CD14-positive monocyte (primary cell): ENCODE measurements at places on chromosomes 5 and 9. TPM values are rescaled to one million over a fixed set of nuclear protein-coding genes. Genes with fewer than 3 reads are reported as not detected.

- no peak overlapping the region for H3K4me3 ChIP-seq
Measured at GRCh38 chr5:83095957-83096539, 18.7 kb downstream of the XRCC4 start.

DNA sequence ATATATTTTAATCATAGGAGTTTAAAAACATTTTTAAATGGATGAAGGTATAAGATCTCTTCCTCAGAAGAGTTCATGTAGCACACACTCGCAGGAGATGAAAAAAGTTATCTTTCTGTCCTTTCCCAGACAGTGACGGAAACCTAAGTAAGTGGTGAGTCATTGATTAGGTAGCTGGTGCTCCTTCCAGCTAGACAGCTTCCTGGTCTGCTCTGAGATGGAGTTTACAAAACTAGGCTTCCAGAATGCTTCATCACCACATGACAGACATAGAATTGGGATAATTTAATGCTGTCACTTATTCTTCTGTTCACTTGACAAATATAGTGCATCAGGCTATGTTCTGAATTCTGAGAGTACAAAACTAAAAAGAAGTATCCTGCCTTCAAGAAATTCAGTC lies 2393.0 kb upstream of the C9orf72 start:
- no peak overlapping the region for H3K4me3 ChIP-seq
- no peak for DNase-seq
- no peak overlapping the region for H3K27ac ChIP-seq
- H3K4me1 ChIP-seq = no peaks in the 10 kb centered on the region
- H3K27me3 ChIP-seq = no peaks in the 10 kb centered on the region

- no peaks in the 10 kb centered on the region for H3K4me1 ChIP-seq
- no peak overlapping the region for H3K27ac ChIP-seq
- no peaks in the 10 kb centered on the region for H3K27me3 ChIP-seq
- no peak overlapping the region for H3K4me3 ChIP-seq
- no peaks in the 10 kb centered on the region for H3K36me3 ChIP-seq
Measured at GRCh38 chr9:13377171-13377925, 97.9 kb upstream of the MPDZ start.

Gene FLT4
- 0.04 TPM in 1 of 2 replicates, not detected in the other for polyA plus RNA-seq

DNA sequence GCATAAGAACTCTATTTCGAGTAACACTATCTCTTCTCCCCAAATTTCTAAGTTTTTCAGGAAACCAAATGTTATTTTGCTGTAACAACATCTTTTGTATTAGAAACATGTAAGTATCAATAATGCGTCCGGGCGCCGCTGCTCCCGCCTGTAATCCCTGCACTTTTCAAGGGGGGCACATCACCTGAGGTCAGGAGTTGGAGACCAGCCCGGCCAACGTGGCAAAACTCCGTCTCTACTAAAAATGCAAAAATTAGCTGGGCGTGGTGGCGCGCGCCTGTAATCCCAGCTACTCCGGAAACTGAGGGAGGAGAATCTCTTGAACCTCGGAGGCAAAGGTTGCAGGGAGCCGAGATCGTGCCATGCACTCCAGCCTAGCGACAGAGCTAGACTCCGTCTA lies 881.1 kb upstream of the NUDT12 start:
- H3K4me1 ChIP-seq = no peaks in the 10 kb centered on the region
- no peak overlapping the region for H3K4me3 ChIP-seq
- no peaks in the 10 kb centered on the region for H3K36me3 ChIP-seq
- no peak for DNase-seq

Gene BTNL8
- 0.13 TPM for polyA plus RNA-seq

DNA sequence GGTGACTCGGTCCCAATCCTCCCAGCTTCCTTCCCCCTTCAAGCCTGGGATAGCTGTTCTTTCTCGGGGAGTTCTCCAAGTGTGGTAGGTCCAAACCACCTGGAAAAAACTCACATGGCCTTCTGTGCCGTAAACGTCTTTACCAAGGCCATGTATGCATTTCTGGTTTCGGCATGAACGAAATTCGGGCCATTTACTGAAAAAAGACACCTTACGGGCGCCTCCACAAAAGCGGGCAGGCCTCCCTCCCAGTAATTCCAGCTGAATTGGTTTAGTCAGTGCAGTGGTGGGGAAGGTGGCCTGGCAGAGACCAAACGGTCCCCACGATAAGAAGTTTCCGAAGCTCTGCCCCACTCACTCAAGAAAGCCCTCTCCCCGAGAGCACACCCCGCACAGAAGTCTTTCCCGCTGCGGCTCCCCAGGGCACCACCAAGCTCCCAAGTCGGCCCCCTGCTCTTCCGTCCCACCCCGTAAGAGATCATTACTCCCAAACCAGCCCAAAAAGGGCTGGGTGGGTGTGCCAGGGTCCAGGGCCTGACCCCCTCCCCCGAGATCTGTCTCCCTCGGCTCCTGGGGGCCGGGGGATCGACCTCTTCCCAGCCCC lies 86.3 kb upstream of the MELK start:
- H3K27ac ChIP-seq = peak overlapping the region; percentile 80
- peaks cover 2% of the 10 kb centered on the region for H3K36me3 ChIP-seq
- DNase-seq = no peak
- H3K4me3 ChIP-seq = peak overlapping the region; percentile 90
- H3K27me3 ChIP-seq = no peaks in the 10 kb centered on the region
- H3K4me1 ChIP-seq = peaks cover 23% of the 10 kb centered on the region

DNA sequence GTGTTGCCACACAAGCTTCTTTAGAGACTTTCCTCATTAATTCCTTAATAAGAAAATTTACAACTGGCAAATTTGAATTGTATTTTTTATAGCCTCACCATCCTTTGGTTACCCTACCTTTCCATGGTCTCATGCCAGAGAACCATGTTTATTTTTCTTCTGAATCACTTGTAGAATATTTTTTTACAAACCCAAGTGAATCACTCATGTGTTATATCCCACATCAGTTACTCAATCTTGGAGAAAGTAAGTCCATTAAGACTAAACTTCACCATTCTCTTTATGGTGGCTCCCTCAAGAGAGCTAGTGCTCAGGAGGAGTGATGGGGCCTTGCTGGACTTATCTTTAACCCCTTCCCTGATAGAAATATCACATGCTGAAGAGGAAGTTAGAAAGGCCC lies 128.9 kb downstream of the SUSD1 start:
- no peak for DNase-seq
- H3K27me3 ChIP-seq = no peaks in the 10 kb centered on the region
- no peaks in the 10 kb centered on the region for H3K4me1 ChIP-seq
- H3K4me3 ChIP-seq = no peak overlapping the region
- no peak overlapping the region for H3K27ac ChIP-seq
- peaks cover 30% of the 10 kb centered on the region for H3K36me3 ChIP-seq

- H3K36me3 ChIP-seq = no peaks in the 10 kb centered on the region
- no peak for DNase-seq
- no peak overlapping the region for H3K27ac ChIP-seq
- no peaks in the 10 kb centered on the region for H3K4me1 ChIP-seq
- peaks cover 26% of the 10 kb centered on the region for H3K27me3 ChIP-seq
Measured at GRCh38 chr5:176716320-176716719, 69.0 kb downstream of the TSPAN17 start.

Gene ADAMTS2
- 0.74 TPM for polyA plus RNA-seq

Gene ECM2
- not detected for polyA plus RNA-seq

DNA sequence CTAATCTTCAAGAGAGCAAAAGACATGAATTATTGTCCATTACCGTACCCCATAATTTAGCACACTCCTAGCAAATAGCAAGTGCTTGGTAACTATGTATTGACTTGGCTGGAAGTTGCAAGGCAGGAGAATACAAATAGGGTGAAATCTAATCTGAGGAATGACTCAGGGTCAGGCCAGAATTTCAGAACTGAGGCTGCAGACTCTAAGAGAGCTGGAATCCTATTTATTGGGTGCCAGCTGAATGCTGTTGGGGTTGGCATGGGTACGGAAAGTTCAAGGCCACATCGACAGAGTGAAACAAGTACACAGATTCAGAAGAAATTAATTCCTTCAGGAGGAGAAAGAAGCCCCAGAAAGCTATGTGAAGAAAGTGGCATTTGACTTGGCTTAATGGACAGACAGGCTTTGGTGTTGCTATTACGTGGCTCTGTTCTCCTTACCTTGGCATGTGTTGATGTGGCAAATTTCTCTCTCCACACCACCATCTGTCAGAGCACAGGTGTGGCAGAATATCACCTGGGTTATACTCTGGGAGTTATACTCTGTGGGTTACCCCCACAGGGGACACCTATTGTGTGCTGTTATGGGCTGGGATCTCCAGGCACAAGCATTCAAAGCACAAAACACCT lies 20.9 kb upstream of the ASTN2 start:
- H3K27me3 ChIP-seq = no peaks in the 10 kb centered on the region
- H3K4me3 ChIP-seq = no peak overlapping the region
- no peaks in the 10 kb centered on the region for H3K4me1 ChIP-seq

DNA sequence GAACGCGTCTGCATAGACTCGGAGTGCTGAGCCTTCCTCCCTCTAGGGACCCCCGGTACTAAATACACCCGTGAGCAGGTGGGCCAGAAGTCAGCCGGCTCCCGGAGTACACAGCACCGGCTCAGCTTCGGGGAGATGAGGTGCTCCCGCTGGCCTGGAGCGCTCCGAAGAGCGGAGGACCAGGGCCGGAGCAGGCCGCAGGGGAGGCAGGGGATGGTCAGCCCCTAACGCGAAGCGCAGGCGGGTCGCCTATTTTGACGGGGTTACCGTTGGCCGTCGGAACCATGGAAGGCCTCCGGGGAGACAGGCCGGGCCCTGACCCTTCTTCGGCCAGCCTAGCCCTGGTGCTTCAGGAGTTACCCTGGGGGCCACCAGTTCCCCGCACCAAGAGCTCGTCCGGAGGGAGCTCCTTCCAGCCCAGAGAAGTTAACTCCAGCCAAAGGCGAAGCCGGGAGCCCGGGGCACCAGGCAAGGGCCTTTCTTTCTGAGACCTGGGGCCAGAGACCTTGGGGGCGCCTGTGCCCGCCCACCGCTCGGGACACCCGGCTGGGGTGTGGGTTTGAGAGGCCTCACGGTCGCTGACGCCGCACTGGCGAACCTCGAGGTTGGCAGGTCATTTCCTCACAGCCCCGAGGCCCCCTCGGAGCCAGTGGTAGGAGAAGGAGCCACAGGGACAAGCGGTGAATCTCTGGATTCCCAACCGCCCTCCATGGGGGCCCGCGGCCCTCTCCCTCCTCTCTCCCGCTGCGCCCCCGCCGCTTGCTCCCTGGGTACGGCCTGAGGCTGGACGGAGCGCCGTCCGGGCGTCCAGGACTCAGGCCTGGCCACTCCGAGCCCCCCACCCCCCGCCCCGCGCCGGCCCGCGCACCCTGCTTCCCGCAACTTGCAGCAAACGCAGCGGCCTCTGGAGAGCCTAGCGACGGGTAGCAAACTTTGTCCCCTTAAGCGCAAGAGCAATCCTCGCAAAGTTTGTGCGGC lies 3.4 kb upstream of the IRX4 start:
- no peak overlapping the region for H3K4me3 ChIP-seq
- H3K27ac ChIP-seq = no peak overlapping the region
- peaks cover 68% of the 10 kb centered on the region for H3K27me3 ChIP-seq
- DNase-seq = no peak

DNA sequence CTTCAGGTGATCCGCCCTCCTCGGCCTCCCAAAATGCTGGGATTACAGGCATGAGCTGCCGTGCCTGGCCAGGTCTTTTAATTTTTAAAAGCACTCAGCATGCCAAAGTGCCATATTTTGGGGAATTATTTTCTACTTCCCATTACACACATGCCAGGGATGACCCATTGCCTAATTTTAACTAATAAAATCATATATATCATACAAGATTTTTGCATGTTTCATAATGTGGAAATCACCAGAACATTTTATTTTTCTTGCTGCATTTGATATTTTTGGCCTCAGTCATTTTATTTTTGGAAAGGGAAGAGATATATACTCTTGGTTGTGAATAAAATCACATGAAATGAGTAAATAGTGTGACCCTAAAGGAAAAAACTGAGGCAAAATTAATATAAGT lies 45.3 kb upstream of the TENT2 start:
- no peaks in the 10 kb centered on the region for H3K4me1 ChIP-seq
- DNase-seq = no peak
- H3K27ac ChIP-seq = no peak overlapping the region
- H3K4me3 ChIP-seq = no peak overlapping the region

Gene NR4A3
- 0.88 TPM for polyA plus RNA-seq

DNA sequence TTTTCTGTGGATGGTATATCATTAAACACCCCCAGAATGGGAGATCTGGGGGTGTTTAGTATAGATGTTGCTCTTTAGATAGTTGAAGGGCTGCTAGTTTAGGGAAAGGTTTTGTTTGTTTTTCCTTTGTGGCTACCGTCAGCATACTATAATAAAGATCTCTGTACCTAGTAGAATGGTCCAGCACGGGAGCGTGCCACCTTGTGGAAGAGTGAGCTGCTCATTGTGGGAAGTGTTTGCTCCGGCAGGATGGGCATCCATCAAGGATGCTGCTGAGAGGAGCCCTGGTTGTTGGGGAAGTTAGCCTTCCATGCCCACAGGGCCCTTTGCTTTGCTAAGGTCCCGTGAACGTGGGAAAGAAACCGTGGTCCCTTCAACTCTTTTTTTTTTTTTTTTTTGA lies 113.1 kb downstream of the LIFR start:
- no peak overlapping the region for H3K27ac ChIP-seq
- no peaks in the 10 kb centered on the region for H3K36me3 ChIP-seq
- H3K4me1 ChIP-seq = no peaks in the 10 kb centered on the region
- DNase-seq = no peak
- H3K27me3 ChIP-seq = peaks cover 80% of the 10 kb centered on the region
- H3K4me3 ChIP-seq = no peak overlapping the region

- no peaks in the 10 kb centered on the region for H3K36me3 ChIP-seq
- no peaks in the 10 kb centered on the region for H3K27me3 ChIP-seq
- DNase-seq = no peak
- peaks cover 29% of the 10 kb centered on the region for H3K4me1 ChIP-seq
Measured at GRCh38 chr9:112726428-112726827, 8.5 kb upstream of the INIP start.

Gene TMEM215
- not detected for polyA plus RNA-seq

Gene SHROOM1
- polyA plus RNA-seq = 6.4 TPM

DNA sequence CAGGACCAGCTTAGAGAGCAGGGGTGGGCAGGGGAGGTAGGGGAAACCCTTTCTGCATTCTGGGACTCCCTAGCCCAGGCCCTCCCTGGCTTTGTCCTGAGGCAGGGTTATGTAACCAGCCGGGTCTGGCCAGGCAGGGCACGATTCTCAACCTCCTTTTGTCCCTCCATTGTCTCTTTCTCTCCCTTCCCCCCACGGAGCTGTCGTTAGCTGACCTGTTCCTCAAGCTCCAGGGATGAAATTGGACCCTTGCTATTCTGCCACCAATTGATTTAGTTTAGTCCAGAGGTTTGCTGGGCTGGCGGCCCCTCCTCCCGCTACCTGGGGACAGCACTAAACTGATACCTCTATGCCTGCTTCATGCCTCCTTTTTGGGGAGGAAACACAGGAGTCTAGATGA lies 9.4 kb upstream of the NDST1 start:
- H3K27me3 ChIP-seq = no peaks in the 10 kb centered on the region
- peaks cover 48% of the 10 kb centered on the region for H3K36me3 ChIP-seq
- peaks cover 14% of the 10 kb centered on the region for H3K4me1 ChIP-seq
- no peak for DNase-seq

DNA sequence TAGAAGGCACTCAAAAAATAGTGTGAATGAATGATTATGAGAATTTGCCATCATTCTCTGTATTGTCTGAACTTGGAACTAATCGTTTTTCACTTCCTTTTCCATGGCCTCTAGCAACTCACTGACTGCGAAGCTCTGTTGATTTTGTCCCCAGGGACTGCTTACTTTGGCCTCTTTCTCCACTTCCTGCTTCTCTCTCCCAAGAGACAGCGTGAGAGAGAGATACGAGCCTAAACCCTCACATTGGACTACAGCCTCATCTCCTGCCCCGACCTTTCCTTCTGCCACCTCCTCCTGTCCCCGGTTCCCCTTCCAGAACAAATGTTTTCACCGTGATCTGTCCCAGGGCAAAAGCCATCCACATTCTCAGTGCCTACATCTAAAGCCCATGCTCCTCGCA lies 300.8 kb upstream of the PANK3 start:
- DNase-seq = no peak
- H3K36me3 ChIP-seq = no peaks in the 10 kb centered on the region
- no peaks in the 10 kb centered on the region for H3K27me3 ChIP-seq
- H3K4me3 ChIP-seq = no peak overlapping the region

Gene RANBP17
- polyA plus RNA-seq = 0.07 and 0.14 TPM in 2 replicates
